Activated T-cell treated with anti-CD3 and anti-CD28 coated beads, Interleukin-2, amount 50 U/mL, for 48 hours (primary cell): ENCODE measurements at places on chromosomes 11 and 22.

- no peak for DNase-seq
These were observed 45.0 kb downstream of the OR6Q1 start for GRCh38 chr11:58075781-58076180.

GRCh38 chr11:134764966-134765365, 352.9 kb upstream of the B3GAT1 start:
- no peak for DNase-seq

- DNase-seq, result no peak
These were observed 128.9 kb downstream of the CCDC34 start for GRCh38 chr11:27234043-27234668.

- DNase-seq, result no peak
These were observed 1086.3 kb downstream of the FAM181B start for GRCh38 chr11:81647374-81647773.

GRCh38 chr11:71301858-71302533, 49.6 kb upstream of the SHANK2 start:
- no peak for DNase-seq

- DNase-seq, result no peak
These were observed 29.2 kb downstream of the SGSM3 start for GRCh38 chr22:40399621-40400020.

- DNase-seq, result peak; percentile 88
These were observed at the start of gene TPST2 for GRCh38 chr22:26589845-26590736. Gene TPST2, minus strand, starts transcription at chr22:26590132. Its CDS starts 48,502 bp downstream, at chr22:26541630.

GRCh38 chr11:45777127-45777969, 27.6 kb upstream of the SLC35C1 start:
- no peak for DNase-seq

DNA sequence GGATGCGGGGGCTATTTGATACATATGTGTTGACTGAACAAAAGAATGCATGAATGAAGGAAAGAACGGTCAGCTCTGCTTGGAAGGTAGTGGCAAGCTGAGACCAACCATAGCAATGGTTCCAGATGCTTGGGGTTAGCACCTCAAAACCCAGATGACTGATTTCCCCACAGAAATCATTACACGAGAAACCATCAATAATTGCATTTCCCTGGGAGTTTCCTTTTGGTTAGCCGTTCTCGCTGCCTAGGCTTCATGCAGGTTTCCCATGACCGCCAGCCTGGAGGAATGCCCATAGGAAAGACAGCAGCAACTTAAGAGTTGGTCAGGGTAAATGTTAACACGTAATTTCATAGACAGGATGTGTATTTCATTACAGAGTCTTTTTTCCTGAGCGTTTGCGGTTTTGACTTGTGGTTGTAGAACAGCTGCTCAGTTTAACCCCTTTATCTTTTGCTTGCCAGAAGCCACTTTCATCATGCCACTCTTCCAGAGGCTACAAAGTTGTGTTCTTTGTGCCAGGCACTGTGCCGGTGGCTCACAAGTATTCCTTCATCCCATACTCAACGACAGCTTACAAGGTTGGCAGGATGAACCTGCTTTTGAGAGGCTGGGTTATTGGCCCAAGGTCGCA, 2.8 kb downstream of the IL17RA start:
- peak; percentile 66 for DNase-seq

DNA sequence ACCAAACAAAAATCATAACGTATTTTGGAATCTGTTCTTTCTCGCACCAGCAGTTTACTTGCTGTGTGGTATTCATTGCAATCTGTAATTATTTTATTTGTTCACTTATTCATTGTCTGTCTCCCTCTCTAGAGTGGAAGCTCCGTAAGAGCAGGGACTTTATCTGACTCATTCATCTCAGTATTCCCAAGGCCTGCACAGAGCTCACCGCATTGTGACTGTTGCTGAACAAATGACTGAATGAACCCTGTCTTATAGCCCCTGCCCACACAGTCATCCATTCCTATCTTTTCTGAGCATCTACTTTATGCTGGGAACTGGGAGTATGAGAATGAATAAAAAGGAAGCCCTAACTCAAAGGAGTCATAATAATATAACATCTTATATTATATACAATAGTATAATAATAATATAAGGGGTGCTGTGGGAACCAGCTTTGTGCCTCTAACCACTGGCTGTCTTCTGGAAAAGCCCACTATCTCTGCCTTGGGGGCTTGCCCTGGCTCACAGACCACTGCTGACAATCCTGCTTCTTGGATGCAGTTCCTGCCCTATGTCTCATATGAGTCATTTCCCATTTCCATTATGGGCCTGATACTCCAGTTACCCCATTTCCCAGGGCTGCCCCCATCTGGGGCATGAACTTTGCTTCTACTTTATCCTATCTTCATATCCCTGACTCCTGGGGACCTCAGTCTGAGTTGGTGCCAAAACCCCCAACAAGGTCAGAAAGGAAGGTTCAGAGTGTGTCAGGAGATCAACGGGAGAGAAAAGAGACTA, 11.0 kb downstream of the XRRA1 start:
- DNase-seq, result no peak

DNA sequence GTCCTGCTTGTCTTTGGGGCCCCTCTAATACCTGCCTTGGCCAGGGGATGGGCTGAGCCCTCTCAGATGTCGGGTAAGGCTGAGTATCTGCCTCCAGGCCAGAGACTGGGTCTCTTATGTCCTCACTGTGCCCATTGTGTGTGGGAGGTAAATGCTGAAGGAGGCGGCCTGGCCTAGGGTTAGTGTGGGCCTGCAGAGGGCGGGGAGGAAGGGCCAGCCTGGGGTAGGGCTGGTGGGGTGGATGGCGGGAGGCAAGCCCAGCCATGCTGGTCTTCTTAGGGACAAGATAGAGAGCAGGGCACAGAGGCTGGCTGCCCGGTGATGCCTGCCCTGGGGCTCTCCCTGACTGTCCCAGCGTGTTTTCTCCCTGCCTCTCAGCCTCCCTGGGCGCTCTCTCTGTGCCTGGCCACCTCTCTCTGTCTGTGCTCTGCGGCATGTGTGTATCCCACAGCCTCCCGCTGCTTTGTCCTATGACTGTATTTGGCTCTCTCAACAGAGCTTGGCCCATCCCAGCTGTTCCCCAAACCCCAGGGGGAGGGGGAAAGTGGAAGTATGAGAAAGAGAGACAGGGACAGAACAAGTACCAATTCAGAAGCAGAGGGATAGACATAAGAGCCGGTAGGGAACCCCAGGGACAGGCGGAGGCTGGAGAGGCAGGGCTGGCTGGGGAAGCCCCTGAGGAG, 57.0 kb downstream of the PDE2A start:
- no peak for DNase-seq

- no peak for DNase-seq
These were observed 43.6 kb upstream of the DBX1 start for GRCh38 chr11:20203831-20204230.

DNA sequence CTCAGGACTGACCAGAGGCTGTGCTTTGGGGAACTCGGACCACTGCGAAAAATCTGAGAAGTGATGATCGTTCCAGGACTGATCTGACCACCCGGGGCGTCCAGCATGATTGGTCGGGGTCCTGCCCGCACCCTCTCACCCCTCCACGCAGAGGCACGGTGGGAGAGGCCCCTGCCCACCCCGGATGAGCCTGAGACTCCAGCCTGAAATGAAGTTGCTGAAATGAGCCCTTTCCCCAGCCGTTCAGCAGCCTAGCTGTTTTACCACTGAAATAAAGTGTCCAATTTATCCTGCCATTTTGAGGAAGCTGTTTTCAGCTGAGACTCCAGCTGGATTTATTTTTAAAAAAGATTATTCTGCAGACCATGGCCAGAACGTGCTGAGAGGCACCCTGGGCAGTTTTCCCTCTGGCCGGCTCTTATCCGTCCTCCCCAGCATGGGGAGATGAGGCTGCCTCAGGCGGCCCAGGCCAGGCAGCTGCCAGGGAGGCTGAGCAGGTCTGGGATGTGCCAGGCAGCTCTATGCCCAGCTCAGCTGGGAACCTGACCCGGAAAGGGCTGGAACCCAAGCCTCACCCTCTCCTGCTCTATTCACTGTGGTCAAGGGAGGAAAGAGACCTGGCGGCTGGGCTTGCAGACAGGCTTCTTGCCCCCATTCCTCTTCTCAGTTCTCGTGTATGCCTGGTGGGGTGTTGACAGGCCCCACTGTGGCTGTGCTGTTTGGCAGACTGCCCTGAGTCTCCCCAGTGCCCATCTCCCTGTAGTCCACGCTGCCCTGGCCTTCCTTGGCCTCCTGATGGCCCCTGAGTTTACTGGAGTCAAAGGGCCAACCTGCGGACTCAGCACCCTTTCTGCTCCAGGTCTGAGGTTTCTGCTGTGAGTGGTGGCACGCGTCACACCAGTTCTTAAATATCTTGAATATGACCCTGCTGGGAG, 161.0 kb upstream of the B3GAT1 start:
- no peak for DNase-seq

GRCh38 chr11:27977031-27977430, 130.9 kb downstream of the KIF18A start:
- DNase-seq, result no peak

DNA sequence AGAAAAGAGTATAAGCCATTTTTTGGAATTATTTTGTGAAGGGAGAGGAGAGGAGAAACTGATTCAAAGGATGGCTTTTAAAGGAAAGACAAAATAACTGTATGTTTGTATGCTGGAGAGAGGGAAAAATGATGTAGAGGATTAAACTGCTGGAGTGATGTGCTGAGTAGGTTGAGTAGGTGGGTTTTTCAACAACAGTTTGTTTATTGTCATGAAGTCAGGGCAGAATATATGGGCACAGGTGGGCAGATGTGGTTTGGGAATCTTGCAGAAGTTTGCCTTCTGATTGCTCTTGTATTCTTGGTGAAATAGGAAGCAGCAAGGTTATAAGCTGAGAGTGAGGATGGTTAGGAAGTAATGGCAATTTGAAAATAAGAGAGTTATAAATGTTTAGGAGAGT, 12.1 kb downstream of the SYT9 start:
- DNase-seq, result no peak

- DNase-seq, result no peak
These were observed 9.4 kb upstream of the SSTR3 start for GRCh38 chr22:37221424-37222333.

GRCh38 chr22:47203554-47203991, 441.1 kb downstream of the TBC1D22A start:
- DNase-seq, result peak; percentile 10

DNA sequence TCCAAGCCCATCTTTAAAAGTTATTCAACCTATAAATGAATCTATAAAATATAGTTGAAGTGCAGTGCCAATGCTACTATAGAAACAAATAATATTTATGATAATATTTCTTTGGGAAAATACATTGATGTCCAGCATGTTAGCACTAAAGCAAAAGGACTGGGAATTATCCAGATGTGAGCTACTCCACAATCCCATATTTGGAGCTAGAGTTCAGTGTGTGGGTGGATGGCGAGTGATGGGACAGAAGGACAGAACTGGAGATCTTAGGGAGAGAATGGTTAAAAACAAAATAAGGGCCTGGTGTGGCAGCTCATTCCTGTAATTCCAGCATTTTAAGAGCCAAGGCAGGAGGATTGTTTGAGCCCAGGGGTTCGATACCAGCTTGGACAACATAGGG, 216.8 kb downstream of the TMEM135 start:
- no peak for DNase-seq

DNA sequence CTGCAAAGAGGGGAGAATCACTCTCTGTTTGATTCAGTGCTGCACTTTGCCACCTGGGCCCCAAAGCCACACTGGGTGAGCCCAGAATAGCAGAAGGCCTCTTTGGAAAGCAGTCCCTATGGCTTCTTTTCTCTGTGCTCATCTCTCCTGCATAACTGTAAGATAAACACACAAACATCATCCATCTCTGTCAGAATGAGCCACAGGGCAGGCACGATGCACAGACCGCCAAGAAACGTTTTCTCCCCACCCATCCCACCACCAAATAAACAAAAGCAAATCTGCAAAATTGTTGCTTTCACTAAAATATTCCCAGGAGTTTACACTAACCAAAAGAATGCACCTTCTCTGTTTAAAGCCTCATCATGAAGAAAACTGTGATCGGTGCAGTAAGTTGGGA, 196.4 kb upstream of the POU2AF2 start:
- no peak for DNase-seq

GRCh38 chr11:11607772-11608171, 14.0 kb downstream of the GALNT18 start:
- no peak for DNase-seq

DNA sequence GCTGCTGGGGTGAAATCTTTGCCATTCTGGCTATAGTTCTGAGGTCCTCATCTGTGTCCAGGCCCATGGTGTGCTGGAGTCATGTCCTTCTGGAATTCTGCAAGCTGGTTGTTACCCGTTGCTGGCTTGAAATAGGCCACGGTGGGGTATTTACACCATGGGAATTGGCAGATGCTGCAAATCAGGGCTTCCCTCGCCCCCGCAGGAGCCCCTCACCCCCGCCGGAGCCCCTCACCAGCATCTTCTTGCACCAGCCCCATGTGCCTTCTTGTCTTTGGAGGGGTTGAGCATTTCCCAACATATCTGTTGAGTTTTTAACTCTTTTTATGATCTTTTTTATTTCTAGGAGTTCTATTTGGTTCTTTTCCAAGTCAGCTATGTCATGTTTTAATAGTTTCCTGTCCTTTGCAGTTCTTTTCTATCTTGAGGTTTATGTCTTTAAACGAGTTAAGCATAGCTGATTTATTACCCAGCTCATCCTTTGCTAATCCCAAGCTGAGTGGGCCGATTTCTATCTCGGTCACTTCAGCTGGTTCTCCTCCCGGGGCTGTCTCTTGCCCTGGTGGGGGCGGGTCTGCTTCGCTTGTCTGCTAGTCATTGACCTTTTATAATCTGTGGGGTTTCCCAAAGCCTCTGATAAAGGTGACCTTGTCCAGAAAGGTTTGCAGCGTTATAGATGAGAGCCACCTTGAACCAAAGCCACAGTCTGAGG, 17.6 kb downstream of the ANO1 start:
- DNase-seq, result no peak

DNA sequence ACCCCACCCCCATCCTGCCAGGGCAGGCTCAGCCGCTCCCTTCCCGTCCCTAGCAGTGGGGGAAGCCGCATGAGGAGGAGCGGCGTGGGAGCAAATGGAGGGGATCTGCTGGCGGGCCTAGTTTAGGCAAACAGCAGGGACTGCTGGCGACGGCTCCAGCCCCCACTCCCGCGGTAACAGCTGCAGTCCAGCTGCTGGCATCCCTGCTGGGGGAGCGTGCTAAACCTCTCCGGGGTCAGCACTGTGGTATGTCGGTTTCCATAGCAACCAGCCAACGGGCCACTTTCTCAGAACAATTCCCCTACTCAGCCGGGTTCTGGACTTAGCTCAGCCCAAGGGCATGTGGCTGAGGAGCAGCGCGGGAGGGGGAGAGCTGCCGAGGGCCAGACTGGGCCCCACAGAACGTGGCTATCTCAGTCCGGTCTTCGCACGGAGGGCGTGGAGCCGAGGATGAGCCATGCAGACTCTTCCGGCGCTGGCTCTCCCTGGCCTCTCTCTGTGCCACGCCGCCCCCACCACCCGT, 98.8 kb downstream of the PKNOX2 start:
- DNase-seq, result no peak

DNA sequence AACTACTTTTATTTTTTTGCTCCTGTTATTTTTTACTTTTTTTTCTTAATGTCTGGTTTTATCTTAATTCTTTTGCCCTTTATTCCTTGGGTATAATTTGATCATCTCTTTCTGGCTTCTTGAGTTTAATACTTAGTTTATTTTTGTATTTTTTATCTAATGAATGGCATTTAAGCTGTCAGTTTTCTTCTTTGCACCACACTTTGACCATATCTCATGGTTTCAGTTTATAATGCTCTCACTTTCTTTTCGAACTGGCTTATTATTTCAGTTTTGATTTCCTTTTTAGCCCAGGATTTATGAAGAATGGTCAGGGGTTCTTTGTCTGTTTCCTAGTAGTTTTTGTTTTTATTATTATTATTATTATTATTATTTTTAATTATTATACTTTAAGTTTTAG, 48.3 kb downstream of the QSER1 start:
- no peak for DNase-seq
